ENCODE measurements at places on chromosomes 6 and 20.

DNA sequence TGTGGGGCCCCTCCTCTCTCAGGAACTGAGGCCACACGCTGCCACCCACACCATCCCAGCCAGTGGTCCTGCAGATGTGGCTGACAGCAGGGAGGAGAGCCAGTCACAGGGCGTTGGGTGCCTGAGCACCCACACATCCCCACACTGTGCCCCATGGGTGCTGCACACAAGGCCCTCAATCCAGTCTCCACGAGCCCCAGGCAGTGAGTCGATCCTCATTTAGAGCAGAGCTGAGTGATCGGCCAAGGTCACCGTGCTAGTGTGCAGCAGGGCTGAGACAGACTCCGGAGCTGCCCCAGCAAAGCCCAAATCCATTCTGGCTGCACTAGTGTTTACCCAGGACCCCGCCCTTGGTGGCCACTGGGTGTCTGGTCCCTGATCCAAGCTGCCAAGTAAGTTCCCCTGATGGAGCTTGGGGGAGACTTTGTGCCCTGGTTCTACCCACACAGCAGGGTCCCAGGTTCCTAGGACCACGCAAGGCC is 9.0 kb downstream of the C20orf203 start:
- no peak for DNase-seq

DNA sequence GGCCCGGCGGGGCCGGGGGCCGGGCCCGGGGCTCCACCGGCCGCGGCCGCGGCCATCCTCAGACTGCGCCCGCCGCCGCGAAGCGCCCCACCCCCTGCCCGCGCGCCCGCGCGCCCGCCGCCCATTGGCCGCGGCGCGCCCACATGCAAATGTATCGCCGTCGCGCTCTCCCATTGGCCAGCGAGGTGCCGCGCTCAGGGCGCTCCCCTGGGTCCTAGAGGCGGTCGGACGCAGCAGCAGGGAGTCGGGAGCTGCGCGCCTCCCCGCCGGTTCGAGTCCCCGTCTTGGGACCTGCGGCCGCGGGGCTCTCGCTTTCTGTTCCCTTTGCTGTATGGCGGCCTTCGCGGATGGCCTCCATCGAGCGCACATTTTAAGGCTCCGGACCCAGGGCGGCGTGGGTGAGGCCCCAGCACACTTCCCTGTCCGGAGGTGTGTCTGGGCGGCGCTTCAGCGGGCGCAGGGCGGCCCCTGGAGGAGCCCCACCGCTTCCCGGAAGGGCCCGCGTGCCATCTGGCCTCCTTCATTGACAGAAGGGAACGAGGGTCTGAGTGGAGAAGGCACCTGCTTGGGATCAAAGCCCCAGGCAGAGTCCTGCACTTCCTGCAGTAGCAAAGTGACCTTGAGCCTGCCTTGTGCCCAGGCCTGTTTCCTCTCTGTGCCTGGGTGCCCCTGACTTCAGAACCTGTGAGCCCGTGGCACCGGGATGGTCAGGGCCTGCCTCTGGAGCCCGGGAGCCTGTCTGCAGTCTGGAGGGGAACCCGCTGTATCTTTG is at the start of gene CABLES2:
Gene CABLES2, minus strand, starts transcription at position 65 of the 772 bp plus-strand sequence. Its CDS starts 9 bp downstream, at position 56.
- DNase-seq, result peak; percentile 100

DNA sequence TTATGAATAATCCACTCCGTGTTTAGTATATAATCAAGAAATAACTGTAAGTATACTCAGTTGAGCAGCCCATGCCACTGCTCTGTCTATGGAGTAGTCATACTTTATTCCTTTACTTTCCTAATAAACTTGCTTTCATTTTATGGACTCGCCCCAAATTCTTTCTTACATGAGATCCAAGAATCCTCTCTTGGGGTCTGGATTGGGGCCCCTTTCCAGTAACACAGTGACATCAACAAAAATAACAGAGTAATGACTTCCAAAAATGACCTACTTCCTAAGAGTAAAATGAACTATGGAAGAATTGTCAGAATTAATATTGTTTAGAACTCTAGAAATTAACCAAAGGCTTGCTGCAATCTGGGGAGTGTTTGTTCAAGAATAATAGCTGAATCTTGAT is 8.8 kb downstream of the OR2H1 start:
- no peak for DNase-seq

- DNase-seq, result no peak
Observed at GRCh38 chr6:170209354-170210025, 81.4 kb downstream of the DLL1 start.

- no peak for DNase-seq
Observed at GRCh38 chr6:32472781-32473375, 33.2 kb downstream of the HLA-DRA start.

DNA sequence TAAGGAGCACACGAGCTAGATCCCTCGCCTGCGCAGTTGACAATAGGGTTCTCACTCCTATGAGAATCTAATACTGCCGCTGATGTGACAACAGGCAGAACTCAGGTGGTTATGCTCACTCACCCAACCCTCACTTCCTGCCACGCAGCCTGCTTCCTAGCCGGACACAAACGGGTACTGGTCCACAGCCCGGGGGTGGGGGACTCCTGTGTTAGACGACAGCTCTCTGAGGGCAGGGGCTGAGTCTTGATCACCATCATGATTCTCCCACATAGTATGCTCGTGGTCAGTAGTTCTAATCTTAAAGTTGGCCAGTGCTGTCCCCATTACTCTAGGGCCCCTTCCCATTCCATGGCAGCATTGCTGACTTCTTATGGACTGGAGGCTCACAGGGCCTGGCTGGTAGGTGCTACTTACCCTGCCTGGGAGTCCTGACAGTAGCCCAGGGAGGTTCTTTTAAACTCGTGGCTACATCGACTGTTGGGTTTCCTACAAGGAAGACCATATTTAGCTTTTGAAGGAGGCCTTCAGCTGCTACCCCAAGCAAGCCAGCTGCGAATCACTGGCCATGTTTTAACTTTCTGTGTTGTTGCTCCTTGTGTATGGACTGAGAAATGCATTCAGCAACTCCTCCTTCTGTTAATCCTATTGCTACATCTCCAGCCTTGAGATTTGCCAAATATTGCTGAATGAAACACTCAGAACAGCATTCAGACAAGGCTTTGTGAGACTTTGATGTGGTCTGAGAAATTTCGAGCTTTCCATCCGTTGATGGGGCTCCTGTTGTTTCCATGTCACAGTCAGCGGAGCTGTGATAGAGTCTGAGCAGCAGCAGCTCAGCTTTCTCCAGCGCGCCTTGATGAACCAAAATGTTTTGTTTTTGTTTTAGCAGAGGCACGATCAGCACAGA is 300.3 kb downstream of the NRN1 start:
- no peak for DNase-seq

- no peak for DNase-seq
Observed at GRCh38 chr20:4320291-4320690, 304.9 kb upstream of the RNF24 start.

- DNase-seq, result no peak
Observed at GRCh38 chr6:75746221-75746620, 2.8 kb upstream of the MYO6 start.

GRCh38 chr6:39520411-39520810 is 197.9 kb upstream of the KCNK16 start:
- no peak for DNase-seq

DNA sequence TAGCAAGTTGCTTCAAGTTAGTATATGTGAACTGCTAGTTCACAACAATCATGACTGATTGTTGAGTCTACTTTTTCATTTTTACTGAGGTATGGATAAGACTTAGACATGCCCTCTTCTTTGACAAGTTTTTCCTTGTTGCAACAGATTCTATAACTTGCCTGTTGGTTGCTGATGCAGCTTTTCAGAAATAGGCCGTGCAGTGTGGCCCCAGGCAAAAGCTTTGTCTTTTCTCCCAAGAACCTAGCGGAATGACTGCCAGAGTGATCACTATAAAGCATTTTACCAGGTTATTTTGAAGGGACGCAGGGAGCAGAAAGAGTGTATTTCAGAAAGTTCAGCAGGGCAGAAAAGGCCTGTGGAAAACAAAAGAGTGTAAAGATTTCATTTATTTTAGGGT is 16.0 kb downstream of the HECA start:
- no peak for DNase-seq

DNA sequence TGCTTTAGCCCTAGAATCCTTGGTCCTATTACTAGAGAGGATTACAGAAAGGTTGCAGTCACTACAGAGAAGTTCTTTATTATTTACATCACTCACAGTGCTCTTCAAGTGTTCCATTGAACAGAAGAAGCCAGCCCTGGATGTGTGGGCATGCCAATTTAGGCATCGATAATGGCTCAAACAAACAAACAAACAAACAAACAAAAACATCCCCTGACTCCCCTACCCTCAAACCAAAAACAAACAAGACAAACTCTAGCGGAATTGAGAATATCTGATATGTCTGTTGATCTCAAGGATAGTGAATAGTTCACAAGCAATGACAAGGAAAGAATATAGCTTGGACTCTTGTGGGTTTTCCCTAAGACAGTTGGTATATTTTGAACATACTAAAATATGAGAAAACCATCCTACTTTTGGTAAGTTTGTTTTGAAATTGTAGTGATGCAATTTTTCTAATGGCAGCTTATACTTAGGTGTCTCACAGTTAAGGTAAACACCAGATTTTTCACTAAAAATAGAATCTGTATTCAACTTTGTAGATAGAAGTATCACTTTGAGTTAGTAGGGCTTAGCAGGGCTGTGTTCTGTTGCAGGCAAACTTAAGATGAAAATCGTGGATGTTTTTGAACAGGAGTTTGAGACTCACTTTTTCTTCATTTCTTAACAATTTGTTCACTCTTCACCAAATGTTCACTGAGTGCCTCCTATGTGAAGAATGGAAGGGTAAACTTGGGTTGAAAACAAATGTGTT is 92.8 kb upstream of the FAM184A start:
- DNase-seq, result no peak

- DNase-seq, result no peak
Observed at GRCh38 chr6:42522942-42523814, 40.7 kb upstream of the UBR2 start.

- DNase-seq, result no peak
Observed at GRCh38 chr6:39634646-39635341, 90.4 kb downstream of the KIF6 start.

DNA sequence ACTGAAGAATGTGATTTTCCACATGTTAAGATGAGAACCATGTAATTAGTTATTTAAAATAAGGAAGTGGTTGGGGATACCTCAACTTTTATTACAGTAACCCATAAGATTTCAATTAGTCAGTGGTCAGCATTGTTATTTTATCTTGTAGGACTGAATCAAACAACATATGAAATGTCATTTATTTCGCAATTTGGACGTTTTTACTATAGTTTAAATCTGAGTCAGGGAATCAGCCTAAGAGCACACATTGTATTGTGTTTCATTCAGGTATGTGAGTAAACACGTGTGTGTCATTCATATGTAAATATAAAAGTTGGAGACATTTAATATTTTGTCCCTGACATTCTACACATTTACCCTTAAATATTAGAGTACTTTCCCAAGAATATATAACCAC is 1418.7 kb downstream of the GRIK2 start:
- no peak for DNase-seq

DNA sequence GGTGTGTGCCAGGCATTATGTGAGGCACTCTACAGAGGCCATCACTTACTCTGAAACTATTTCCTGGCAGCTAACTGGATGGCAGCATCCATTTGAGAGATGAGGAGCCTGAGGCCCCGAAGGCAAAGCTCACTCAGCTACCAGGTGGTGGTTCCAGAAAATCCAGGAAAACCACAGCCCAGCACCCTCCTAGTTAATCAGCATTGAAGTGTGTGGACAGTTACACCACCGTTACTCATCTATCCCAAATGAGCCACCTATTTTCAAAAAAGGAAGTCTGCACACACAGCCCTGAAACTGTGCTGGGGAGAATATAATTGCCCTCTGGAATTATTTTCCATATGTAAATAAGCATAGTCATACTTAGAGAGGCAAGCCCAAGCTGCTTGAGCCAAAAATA is 67.4 kb downstream of the CNBD2 start:
- DNase-seq, result no peak

DNA sequence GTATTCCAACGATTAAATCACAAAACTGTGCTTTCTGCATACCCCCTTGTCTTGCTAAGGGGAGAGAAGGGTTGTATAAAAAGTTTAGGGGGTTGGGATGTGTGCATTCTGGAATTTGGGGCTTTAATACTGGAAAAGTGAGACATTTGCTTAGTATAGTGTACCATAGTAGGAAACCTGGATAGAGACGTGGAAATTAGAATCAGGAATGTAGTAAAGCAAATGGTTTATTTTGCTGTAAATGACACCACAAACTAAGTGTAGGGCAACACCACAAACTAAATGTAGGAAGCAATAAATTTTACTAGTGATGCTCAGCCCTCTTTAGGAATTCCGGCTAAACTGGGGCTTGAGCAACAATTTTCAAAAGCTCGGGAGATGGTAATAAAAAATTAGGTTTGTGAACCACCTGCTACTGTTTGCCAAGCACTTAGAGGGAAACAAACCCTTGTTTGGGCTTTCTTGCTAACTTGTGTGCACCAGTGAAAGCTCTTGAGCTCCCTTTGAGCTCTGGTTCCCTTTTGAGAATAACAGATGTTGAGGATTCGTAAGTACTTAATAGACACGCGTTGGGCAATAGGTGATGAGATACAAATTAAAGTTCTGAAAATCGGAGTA is 13.8 kb downstream of the BRD2 start:
- no peak for DNase-seq

DNA sequence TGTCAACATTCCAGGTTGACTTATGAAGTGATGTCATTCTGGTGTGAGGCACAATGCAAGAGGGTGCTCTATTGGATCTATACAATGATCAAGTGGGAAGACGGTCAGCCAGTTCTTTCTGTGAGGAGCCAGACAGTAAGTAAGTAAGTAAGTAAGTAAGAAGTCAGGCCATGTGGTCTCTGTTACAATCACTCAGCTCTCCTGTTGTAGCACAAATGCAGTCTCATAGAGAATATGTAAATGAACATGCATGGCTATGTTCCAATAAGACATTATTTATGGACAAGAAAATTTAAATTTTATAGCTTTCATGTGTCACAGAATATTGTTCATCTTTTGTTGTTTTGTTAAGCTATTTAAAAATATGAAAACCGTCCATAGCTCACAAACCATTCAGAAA is 399.7 kb downstream of the BTBD3 start:
- no peak for DNase-seq

DNA sequence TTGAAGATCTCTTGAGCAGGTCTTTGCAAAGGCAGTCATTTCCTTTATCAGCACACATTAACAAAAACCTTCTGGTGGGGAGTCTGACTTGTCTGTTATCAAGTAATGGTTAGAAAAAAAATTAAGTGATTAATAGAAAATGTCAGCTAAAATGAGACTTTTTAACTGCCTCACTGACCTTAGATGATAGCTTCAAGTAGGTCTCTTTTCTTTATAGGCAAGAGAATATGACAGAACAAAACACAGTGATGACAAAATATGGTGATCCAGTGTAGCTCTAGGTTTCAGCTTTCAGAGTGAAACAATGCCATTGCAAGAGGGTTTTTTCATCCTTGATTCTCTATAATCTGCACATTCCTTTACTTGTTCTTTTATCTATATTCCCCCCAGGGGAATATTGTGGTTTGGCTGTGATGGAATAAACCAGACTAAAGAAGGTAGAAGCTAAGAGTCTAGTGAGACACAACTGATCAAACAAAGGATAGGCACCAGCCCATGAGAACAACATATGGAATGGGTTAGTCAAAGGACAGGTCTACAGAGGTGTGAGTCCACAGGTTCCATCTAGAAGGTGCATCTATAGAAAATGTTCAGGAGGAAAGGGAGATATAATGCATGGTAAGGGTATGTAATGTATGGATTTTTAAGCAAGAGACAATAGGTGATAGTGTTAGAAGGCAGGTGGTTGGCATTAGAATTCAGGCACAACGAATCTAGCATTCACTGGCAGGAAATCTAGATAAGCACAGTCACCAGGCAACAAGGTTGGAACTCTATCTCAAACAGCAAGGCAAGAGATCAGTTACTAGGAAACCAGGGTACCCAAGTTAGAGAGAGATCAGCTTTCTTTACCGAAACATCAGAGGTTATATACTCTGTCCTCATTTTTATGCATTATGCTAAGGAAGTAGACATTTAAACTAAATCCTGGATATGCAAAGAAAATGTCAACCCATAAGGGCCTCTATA is 228.9 kb upstream of the SMLR1 start:
- no peak for DNase-seq

Measured in urothelium cell line (cell line).